Neural progenitor cell (in vitro differentiated cells): ENCODE measurements at places on chromosomes 13 and 19. TPM values are rescaled to one million over a fixed set of nuclear protein-coding genes. Genes with fewer than 3 reads are reported as not detected.

DNA sequence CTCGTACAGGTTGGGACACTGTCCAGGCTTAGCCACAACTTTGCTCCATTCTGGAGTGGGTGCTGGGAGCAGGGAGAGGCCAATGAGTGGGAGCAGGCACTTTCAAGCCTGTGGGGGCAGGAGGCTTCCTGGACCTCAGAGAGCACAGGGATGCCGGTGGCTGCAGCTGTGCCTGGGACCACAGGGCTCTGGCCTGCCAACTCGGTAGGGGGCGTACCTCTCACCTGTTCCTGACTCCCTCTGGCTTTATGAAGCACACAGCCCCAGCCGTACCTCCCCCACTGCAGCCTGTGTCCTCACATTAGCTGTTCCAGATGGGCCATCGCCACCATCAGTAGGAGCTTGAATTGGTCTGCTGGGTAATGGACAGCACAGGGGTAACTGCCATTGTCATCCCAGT lies 278.7 kb upstream of the KLHL1 start:
- H3K4me3 ChIP-seq: no peak overlapping the region
- H3K36me3 ChIP-seq: no peaks in the 10 kb centered on the region
- DNase-seq: no peak
- no peaks in the 10 kb centered on the region for H3K27me3 ChIP-seq
- no peaks in the 10 kb centered on the region for H3K4me1 ChIP-seq

The EXOC3L2 gene
- total RNA-seq: 0.06 TPM in 1 of 2 replicates, not detected in the other

- no peaks in the 10 kb centered on the region for H3K27me3 ChIP-seq
- H3K27ac ChIP-seq: no peak overlapping the region
- no peaks in the 10 kb centered on the region for H3K36me3 ChIP-seq
- H3K4me3 ChIP-seq: no peak overlapping the region
These were observed 240.4 kb downstream of the KLF12 start for GRCh38 chr13:73893833-73894232.

DNA sequence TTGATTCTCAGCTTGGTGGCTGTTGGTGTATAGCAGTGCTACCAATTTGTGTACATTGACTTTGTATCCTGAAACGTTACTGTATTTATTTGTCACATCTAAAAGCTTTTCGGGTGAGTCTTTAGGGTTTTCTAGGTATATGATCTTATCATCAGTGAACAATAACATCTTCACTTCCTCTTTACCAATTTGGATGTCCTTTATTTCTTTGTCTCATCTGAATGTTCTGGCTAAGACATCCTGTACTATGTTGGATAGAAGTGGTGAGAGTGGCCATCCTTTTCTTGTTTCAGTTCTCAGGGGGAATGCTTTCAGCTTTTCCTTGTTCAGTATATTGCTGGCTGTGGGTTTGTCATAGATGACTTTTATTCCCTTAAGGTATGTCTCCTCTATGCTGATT lies 6.0 kb upstream of the ZNF738 start:
- no peaks in the 10 kb centered on the region for H3K4me1 ChIP-seq
- no peaks in the 10 kb centered on the region for H3K36me3 ChIP-seq
- DNase-seq: no peak
- H3K27ac ChIP-seq: no peak overlapping the region

GRCh38 chr13:80265348-80265747 lies 75.6 kb downstream of the SPRY2 start:
- H3K27ac ChIP-seq: no peak overlapping the region
- no peak for DNase-seq
- no peaks in the 10 kb centered on the region for H3K36me3 ChIP-seq
- no peak overlapping the region for H3K4me3 ChIP-seq

The LEUTX gene
- not detected in 2 replicates for total RNA-seq

The SIGLEC9 gene
- total RNA-seq: not detected in 2 replicates

The BCL2L12 gene
- total RNA-seq: 6.1 and 41.8 TPM in 2 replicates

- H3K4me3 ChIP-seq: no peak overlapping the region
- no peak overlapping the region for H3K27ac ChIP-seq
- H3K36me3 ChIP-seq: no peaks in the 10 kb centered on the region
- H3K4me1 ChIP-seq: no peaks in the 10 kb centered on the region
- H3K27me3 ChIP-seq: no peaks in the 10 kb centered on the region
These were observed 19.2 kb downstream of the SIGLEC8 start for GRCh38 chr19:51439021-51439465.

The OR2Z1 gene
- not detected in 2 replicates for total RNA-seq

GRCh38 chr13:108154421-108154858 lies 60.9 kb downstream of the LIG4 start:
- no peak for DNase-seq
- no peaks in the 10 kb centered on the region for H3K27me3 ChIP-seq
- H3K4me1 ChIP-seq: no peaks in the 10 kb centered on the region
- no peak overlapping the region for H3K27ac ChIP-seq
- no peak overlapping the region for H3K4me3 ChIP-seq
- no peaks in the 10 kb centered on the region for H3K36me3 ChIP-seq

The BRME1 gene
- total RNA-seq: 0.49 and 4.1 TPM in 2 replicates

DNA sequence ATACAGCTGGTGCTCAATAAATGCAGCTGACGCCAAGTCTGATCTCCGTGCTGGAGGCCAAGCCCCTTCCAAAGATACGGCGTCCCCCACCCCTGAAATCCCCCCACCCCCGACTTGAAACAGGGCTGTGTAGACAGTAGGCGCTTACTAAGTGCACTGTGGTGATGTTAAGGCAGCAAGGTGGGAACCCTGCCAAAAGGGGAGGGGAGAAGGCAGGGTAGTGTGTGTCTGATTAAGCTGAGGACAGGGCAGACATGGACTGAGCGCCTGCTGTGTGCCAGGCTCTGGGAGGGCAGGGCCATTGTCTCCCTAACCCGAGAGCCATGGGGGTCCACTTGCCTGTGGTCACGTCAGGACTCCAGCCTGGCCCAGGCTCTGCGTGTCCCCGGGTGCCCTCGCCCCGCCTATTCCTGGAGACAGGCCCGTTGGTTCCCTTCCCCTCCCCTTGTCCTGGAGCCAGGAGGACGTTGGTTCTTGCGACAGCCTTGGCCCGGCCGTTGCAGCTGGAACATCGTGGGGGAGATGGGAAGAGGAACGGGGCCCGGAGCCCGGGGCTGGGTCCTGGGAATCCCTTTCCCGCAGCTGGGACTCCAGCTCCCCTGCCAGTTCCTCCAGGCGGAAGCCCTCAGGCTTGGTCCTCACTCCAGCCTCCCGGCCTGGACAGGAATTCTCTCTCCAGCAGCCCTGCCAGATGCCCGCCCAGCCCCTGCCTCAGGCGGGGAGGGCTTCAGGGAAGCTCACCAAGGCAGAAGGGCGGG lies 1.7 kb upstream of the ELANE start:
- no peaks in the 10 kb centered on the region for H3K36me3 ChIP-seq
- no peak overlapping the region for H3K4me3 ChIP-seq
- no peaks in the 10 kb centered on the region for H3K4me1 ChIP-seq
- H3K27me3 ChIP-seq: peaks cover 10% of the 10 kb centered on the region
- peak; percentile 51 for DNase-seq
- H3K27ac ChIP-seq: no peak overlapping the region

GRCh38 chr13:79742923-79743322 lies 262.0 kb downstream of the NDFIP2 start:
- H3K4me1 ChIP-seq: no peaks in the 10 kb centered on the region
- no peak overlapping the region for H3K27ac ChIP-seq
- no peak overlapping the region for H3K4me3 ChIP-seq

DNA sequence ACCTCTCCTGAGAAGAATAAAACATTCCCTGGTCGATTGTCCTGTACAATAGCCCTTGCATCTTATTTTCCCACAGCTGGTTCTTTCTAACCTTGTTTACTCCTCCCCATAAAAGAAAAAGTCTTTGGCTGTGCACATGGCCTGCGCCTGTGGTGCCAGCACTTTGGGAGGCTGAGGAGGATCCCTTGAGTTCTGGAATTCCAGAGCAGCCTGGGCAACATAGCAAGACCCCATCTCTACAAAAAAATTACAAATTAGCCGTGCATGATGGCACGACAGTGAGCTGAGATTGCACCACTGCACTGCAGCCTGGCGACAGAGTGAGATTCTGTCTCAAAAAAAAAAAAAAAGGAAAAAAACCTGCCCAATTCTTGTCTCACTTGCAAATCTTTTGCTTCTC lies 7.2 kb upstream of the NUP62 start:
- peaks cover 11% of the 10 kb centered on the region for H3K27me3 ChIP-seq
- no peak overlapping the region for H3K27ac ChIP-seq
- H3K4me1 ChIP-seq: peaks cover 3% of the 10 kb centered on the region

The CLEC17A gene
- 0.31 TPM in 1 of 2 replicates, not detected in the other for total RNA-seq

DNA sequence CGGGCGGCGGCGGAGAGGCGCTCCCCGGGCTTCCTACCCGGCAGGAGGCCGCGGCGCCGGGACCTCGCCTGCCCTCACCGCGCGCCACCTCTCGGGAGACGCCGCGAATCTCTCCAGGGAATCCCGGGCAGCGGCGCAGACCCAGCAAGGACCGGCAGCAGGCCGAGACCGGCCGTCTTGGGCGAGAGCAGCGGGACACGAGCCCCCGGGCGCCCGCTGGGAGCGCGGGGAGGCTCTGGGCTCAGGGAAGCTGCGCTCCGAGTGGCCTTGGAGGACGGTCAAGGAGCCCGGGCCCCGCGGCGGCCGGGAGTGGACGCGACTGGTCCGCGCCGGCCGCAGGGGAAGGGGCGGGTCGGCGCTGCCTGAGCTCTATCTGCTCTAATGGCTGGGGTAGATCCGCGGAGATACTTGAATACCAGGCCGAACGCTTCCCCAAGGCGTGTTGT lies 14.7 kb downstream of the CDX2 start:
- peak overlapping the region; percentile 45 for H3K4me3 ChIP-seq
- H3K4me1 ChIP-seq: no peaks in the 10 kb centered on the region
- DNase-seq: peak; percentile 71
- H3K27me3 ChIP-seq: peaks cover 100% of the 10 kb centered on the region

The ADGRE3 gene
- total RNA-seq: not detected in 2 replicates

The ZNF446 gene
- 4.4 and 13.2 TPM in 2 replicates for total RNA-seq

DNA sequence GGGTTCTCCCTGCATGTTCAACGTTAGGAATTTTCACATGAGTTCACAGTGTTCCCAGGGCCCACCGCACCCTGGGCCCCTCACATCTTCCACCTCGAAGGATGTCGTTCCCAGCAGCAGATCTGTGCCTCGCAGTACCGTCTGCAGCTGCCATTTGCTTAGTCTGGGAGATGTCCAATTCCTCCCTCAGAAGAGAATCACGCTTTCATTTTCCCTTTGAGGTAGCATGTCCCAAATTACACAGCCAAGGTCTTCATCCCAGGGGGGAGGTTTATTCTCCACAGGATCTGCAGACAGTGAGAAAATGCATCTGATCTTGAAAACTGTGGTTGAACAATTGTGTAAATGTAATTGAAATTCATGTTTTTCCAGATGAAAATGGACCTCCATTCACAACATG lies 150.2 kb downstream of the DCT start:
- no peaks in the 10 kb centered on the region for H3K27me3 ChIP-seq
- no peak for DNase-seq
- H3K27ac ChIP-seq: no peak overlapping the region
- H3K4me1 ChIP-seq: peaks cover 12% of the 10 kb centered on the region
